COR-L47 (cell line): ENCODE measurements at places on chromosomes 3 and 15.

DNA sequence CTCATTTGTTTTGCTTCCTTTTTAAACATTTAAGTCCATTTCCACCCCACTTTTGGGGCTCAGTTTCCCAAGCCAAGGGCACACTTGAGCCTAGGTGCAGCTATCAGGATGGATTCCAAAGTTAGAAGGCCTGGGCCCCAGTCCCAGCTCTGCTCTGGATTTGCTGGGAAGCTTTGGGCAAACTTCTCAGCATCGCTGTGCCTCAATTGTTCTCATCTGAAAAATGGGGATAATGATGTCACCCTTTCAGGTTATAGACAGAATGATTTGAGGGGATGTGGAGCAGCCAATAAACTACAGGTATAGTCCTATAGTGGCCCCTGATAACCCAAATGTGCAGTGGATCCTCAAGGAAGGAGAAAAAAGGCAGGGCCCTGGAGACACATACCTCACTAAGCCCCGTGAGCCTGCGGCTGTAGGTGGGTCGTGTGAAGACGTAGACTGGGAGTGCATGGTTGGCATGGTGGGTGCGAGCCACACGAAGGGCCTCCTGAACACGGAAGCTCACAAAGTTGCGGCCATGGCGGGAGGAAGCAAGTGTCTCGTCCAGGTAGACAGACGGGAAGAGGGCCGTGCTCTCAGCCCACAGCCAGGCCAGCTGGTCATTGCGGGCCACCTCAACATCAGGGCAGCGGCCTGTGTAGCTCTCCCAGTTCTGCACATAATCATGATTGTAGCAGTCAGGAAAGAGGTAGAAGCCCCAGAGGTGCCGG, 3.2 kb downstream of the HYAL2 start:
- DNase-seq: no peak

DNA sequence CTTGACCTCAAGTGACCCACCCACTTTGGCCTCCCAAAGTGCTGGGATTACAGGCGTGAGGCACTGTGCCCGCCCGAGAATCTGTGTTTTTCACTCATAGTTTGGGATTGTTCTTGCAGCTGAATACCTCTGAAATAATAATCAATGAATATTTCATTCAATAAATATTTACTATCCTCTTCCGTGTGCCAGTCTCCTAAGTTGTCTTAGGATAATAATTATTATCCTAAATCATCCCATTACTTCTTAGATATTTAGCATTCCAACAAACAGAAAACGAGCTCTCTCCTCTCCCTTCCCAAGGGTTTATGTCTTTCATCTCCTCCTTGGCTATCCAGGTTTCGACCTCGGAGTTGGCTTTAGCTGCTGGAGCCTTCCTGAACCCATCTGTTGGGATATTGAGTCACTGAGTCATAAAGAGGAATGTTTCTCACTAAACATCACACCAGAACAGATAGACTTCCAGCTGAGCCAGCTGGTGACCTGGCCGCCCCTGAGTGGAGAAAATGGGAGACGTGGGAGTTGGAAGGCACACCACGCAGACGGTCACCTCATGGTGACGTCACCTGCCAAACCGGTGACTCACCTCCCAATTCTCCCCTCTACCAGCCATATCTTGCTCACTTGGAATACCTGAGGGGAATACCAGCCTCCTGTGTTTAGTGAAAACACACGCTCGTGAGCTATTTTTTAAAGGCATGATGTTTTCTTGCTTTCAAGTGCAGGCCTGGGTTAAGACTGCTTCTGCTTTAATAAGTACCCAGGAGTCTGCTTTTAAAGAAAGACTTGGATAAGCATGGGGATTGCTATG, 43.9 kb downstream of the BHLHE40 start:
- DNase-seq: no peak

DNA sequence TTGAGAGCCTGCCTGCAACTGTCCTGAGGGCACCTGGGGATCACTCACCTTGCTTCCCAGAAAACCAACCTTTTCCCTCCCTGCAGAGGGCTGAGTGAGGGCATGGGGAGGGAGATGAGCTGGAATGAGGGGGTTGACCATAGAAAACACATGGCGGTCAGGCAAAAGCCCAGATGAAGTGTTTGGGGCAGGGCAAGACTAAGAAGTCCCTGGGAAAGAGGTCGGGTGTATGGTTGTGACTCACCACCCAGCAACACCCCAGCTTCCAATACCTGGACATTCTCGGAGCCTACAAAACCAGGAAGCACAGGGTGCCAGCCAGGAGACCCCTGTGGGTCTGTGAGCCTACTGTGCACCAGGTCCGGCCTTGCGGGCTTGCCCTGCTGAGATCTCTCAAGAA, 95.3 kb upstream of the ATP2B2 start:
- no peak for DNase-seq

GRCh38 chr3:48276911-48277641, 36.2 kb downstream of the ZNF589 start:
- no peak for DNase-seq

GRCh38 chr15:52039925-52040781, 21.1 kb downstream of the MAPK6 start:
- no peak for DNase-seq

- peak; percentile 23 for DNase-seq
These were observed 361.9 kb downstream of the CLSTN2 start for GRCh38 chr3:140296796-140297352.
